SJSA1 (cell line): ENCODE measurements at places on chromosomes 7 and 10.

GRCh38 chr10:17747883-17748550 is 4.0 kb upstream of the TMEM236 start:
- no peak for DNase-seq

- DNase-seq, result no peak
Observed at GRCh38 chr10:80520661-80521470, 16.8 kb upstream of the SH2D4B start.

- DNase-seq, result no peak
Observed at GRCh38 chr10:48287417-48288391, 13.2 kb upstream of the FRMPD2 start.

- DNase-seq, result no peak
Observed at GRCh38 chr10:128137877-128138276, 11.7 kb upstream of the MKI67 start.

DNA sequence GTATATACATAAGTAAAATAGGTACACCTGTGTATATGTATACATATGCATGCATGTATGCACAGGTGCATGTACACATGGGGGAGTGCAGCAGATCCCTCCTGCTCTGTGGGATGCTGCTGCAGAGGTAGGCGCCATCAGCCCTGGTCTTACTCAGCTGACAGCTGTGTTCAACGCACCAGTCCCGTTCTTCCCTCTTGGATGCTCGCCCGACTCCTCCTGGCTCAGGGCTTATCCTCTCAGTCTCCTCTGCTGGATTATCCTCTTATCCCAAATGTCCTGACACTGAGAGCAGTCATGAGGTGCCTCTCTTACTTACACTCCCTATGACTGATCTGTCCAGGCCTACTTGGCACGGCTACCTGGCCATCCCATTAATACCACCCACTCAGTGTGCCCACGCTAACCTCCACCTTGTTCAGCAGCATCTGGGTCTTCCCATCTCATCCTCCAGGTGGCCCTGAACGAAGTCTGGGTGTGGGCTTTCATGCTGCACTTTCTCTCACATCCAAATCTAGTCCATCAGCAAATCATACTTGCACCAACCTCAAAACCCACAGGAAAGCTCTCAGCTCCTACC is 357.1 kb downstream of the TCERG1L start:
- no peak for DNase-seq
